Panc1 (cell line): ENCODE measurements at places on chromosomes 1 and 21. TPM values are rescaled to one million over a fixed set of nuclear protein-coding genes. Genes with fewer than 3 reads are reported as not detected.

The RGS5 gene
- total RNA-seq: 1.5 TPM

- peaks cover 4% of the 10 kb centered on the region for H3K4me1 ChIP-seq
- H3K27me3 ChIP-seq: no peaks in the 10 kb centered on the region
- no peak overlapping the region for H3K27ac ChIP-seq
- no peak overlapping the region for H3K4me3 ChIP-seq
Measured at GRCh38 chr1:223765719-223766340, 53.5 kb downstream of the CAPN2 start.

- H3K4me1 ChIP-seq: no peaks in the 10 kb centered on the region
- H3K27me3 ChIP-seq: no peaks in the 10 kb centered on the region
- no peak overlapping the region for H3K4me3 ChIP-seq
- DNase-seq: no peak
- H3K27ac ChIP-seq: no peak overlapping the region
Measured at GRCh38 chr1:17031436-17031835, 19.7 kb upstream of the ATP13A2 start.

- no peaks in the 10 kb centered on the region for H3K36me3 ChIP-seq
- no peak overlapping the region for H3K27ac ChIP-seq
- H3K4me1 ChIP-seq: peaks cover 27% of the 10 kb centered on the region
- H3K4me3 ChIP-seq: no peak overlapping the region
Measured at GRCh38 chr1:155650231-155650757, 38.3 kb downstream of the YY1AP1 start.

DNA sequence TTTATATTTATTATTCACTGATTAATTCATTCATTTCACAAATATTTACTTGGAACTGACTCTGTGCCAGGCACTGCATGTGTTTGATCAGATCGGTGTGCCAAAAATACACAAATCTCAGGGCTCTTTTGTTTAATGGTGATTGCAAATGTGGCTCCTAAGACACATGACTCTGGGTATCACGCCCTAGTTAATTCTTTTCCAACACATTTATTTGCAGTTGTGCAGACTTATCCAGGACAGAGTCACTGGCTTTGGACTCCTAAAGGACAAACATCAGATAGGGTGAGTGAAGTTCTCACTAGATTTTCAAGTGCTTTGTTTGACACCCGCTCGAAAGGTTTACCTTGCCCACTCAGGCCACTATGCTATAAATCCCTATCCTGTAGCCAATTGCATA, 335.5 kb downstream of the BARHL2 start:
- no peaks in the 10 kb centered on the region for H3K4me1 ChIP-seq
- H3K36me3 ChIP-seq: no peaks in the 10 kb centered on the region
- no peak for DNase-seq

GRCh38 chr1:163291461-163291860, 30.3 kb upstream of the NUF2 start:
- no peak for DNase-seq
- H3K27me3 ChIP-seq: no peaks in the 10 kb centered on the region
- no peak overlapping the region for H3K4me3 ChIP-seq
- no peaks in the 10 kb centered on the region for H3K4me1 ChIP-seq

DNA sequence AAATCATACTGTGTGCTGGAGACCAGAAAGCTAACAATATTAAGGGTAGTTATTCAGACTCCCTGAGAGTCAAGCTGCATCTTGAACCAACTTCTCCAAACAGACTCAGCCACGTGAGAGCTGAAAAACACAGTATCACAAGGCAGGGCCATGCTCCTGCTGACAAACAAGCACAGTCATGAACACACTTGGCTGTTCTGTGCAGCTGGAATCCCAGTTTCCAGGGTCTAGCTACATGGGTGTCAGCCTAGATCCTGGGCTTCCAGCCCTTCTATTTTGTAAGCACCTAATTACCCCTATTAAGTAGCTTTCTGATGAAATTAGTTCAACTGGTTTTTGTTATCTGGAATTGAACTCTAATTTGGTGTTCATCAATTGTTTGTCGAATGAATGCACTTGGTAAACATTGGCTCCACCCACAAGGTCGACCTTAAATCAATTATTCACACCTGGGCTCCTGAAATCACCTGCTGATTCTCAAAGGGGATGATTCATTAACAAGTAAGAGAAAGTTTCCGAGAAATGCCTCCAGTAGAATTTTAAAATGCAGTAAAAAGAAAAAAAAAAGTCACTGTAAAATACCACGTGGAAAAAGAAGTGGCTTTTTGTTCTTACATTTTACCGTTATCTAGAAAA, 179.3 kb downstream of the ZC3H11B start:
- no peaks in the 10 kb centered on the region for H3K4me1 ChIP-seq
- DNase-seq: no peak
- H3K36me3 ChIP-seq: no peaks in the 10 kb centered on the region
- H3K4me3 ChIP-seq: no peak overlapping the region
- H3K27me3 ChIP-seq: no peaks in the 10 kb centered on the region

- H3K4me1 ChIP-seq: peaks cover 23% of the 10 kb centered on the region
- DNase-seq: no peak
- no peaks in the 10 kb centered on the region for H3K36me3 ChIP-seq
- H3K4me3 ChIP-seq: no peak overlapping the region
- H3K27ac ChIP-seq: no peak overlapping the region
Measured at GRCh38 chr1:151641229-151641628, 29.4 kb downstream of the SNX27 start.

DNA sequence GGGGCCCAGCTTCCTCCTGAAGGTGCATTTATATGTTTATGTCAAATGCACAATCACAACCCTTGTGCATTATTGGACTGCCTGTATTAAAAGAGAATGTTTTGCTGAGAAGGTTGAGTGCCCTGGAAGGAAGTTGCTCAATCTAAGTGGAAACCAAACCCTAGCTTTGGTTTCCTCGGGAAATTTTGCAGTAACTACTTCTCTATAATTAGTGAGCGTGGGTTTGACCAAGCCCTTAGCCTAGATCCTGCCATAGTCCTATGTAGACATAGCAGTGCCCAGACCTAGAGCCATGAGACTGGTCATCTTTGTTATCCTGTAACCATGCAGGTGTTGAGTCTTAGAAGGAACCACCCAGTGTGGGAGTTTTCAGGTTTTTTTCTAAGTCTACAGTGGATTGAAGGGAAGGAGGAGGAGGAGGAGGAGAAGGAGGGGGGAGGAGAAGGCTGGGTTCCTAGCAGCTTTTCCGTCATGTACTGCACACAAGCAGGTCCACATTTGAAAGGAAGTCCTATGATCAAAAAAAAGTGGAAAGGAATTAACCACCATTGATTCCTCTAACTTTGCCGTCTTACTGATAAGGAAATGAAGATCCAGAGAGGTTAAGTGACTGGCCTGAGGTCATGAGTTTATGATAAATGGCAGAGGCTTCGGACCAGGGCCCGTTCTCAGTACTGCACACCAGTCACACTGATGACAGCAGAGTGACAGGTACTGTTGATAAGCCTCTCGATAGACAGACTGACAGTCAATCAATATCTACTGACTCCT, 72.2 kb upstream of the LYST start:
- H3K27me3 ChIP-seq: no peaks in the 10 kb centered on the region
- peaks cover 12% of the 10 kb centered on the region for H3K4me1 ChIP-seq
- no peak for DNase-seq
- no peak overlapping the region for H3K4me3 ChIP-seq
- peak overlapping the region; percentile 2; the same call in 1 of the 2 replicates for H3K27ac ChIP-seq

DNA sequence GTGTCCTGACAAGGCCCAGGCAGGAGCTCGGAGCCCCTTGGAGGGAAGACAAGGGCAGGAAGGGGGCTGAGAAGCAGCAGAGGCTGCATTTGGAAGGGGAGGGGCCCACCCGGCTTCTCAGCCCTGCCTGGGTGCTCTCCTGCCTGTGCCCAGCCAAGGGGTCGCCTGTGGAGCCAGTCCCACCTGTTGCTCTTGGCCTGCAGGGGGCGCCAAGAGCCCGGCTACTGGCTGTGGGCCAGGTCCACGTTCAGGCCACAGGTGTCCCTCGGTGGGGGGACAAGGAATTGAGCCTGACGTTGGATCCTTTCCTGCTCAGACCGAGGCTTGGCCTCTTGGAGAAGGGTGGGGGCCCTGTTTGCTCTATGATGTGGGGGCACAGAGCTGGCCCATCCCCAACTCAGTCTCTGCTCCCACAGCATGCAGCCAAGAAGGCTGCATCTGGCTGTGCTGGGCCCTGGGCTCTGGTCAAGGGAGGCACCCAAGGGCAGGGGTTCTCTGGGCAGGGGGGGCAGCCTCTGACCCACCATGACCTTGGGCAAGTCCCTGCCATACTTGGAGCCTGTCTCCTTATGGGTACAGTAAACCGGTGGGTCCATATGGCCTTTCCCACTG, 10.9 kb downstream of the WNT4 start:
- H3K36me3 ChIP-seq: no peaks in the 10 kb centered on the region
- H3K4me3 ChIP-seq: no peak overlapping the region
- no peaks in the 10 kb centered on the region for H3K27me3 ChIP-seq
- H3K27ac ChIP-seq: peak overlapping the region; percentile 44; the same call in 1 of the 2 replicates
- H3K4me1 ChIP-seq: peaks cover 32% of the 10 kb centered on the region
- no peak for DNase-seq
